Ovary (tissue), 10 donors: ENCODE measurements at places on chromosomes 4 and X. TPM values are rescaled to one million over a fixed set of nuclear protein-coding genes. Genes with fewer than 3 reads are reported as not detected.
A peak's percentile ranks its signal among the peaks of the same experiment; 100 is the strongest.

DNA sequence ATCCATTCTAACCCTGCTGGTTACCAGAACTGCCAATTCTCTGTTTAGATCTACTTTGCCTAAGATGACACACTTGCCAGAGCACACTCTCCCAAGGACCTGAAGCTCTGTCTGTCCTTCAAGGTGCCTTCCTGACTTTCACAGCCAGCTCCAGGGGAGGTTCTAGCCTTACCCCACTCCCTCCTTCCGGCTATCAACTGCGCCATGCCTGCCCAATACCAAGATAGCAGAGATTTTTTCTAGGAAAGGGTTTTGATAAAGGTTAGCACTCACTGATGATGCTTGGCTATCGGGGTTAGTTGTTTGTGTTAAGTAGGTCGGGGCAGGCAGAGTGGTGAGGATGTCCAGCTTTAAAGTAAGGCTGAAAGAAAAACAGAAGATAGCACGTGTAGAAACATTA is 14.3 kb downstream of the ALPK1 start:
- no peak for DNase-seq

DNA sequence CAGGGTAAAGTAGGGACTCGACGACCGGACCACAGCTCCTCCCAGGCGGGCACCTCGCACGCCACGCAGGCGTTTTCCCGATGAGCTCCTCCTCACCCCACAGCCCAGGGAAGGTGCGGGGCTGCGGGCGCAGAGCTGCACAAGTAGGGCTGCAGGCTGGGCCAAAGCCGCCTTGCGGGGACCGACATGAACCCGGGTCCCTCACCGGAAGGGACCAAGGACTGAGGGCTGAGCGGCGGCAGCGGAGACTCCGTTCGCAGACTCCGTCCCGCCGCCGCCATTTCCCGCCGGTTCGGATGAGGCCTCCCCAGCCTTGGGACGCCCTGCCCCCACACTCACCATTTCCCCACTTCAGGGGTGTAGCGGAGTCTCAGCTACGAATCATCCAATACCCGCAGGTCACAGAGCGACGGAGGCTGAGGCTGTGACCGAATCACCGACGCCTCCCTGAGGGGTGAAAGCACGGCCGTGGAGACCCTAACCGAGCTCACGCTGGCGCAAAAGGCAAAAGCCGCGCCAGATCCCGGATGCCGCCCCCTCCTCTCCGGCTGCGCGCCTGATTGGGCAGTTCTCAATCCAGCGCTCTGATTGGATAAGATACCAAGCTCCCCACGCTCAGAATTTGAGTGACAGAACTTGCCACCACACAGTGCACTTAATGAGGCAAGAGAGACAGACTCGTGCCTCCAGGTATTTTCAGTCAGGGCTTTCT is at the start of gene ZNF732:
TSS of gene ZNF732 (minus strand) at position 506 of the 712 bp plus-strand sequence. CDS start at position 342, 164 bp downstream.
- peak; percentile 45 for DNase-seq

GRCh38 chr4:113013751-113014150 is 35.7 kb upstream of the ANK2 start:
- no peak for DNase-seq

DNA sequence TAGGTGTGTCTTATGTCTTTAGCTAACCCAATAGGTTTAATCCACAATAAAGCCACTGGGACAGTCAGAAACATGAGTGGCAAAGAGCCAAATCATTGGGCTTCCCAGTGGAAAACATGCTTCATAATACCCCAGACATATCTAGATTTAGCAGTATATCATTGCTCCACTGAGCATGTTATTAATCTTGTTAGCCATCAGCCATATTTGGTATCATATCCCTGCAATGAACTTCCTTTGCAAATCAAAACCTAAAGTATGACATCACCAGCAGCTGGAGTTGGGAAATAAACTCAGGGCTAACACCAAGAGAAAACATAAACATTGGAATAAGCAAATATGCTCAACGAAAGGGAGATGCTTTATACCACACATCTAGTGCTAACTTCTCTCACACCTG is 280.8 kb upstream of the NOCT start:
- DNase-seq: no peak

GRCh38 chr4:16154451-16154850 is 70.6 kb upstream of the PROM1 start:
- no peak for DNase-seq

EPGN gene
- total RNA-seq: not detected

HS3ST1 gene
- 33.6 TPM for total RNA-seq

GATA1 gene
- total RNA-seq: not detected
